Neural progenitor cell (in vitro differentiated cells): ENCODE measurements at places on chromosomes 3 and 15.

GRCh38 chr3:126208182-126208581 is 27.8 kb upstream of the ALDH1L1 start:
- no peak for DNase-seq

DNA sequence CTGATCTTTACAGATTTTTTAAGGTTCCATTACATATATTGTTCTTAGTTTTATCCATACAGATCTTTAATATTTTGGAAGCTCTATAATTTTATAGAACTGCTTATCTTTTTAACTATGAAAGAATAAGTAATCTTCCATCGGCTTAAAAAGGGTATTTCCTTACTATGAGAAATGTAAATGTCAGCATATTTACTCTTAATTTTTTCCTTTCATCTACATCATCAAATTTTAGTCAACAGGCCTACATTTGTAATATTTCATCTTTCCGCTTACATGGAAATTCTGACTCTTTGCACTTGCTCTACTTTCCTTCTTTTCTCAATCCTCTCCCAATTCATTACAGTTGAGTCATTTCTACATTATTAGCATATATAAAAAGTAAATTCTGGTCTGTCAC is 111.3 kb upstream of the GOLGA6L6 start:
- no peak for DNase-seq

- no peak for DNase-seq
These were observed 70.3 kb downstream of the ARHGEF26 start for GRCh38 chr3:154191520-154191919.

- no peak for DNase-seq
These were observed 175.1 kb downstream of the CD47 start for GRCh38 chr3:107915706-107916105.

DNA sequence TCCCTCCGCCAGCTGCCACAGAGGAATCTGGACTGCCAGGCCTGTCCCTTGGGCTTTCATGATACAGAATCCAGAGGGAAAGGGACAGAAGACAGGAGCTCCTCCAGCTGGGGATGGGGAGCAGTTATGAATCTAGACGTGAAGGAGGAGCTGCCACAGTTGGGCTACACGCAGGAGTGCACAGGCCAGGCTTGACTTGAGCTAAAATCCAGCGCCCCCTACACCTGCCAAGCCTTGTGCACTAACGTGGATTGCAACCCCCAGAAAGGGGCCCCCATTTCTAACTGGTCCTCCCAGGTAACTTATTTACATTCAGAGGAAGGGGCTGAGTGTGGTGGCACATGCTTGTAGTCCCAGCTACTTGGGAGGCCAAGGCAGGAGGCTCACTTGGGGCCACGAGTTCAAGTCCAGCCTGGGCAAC is 14.3 kb downstream of the KLHL6 start:
- DNase-seq, result no peak

DNA sequence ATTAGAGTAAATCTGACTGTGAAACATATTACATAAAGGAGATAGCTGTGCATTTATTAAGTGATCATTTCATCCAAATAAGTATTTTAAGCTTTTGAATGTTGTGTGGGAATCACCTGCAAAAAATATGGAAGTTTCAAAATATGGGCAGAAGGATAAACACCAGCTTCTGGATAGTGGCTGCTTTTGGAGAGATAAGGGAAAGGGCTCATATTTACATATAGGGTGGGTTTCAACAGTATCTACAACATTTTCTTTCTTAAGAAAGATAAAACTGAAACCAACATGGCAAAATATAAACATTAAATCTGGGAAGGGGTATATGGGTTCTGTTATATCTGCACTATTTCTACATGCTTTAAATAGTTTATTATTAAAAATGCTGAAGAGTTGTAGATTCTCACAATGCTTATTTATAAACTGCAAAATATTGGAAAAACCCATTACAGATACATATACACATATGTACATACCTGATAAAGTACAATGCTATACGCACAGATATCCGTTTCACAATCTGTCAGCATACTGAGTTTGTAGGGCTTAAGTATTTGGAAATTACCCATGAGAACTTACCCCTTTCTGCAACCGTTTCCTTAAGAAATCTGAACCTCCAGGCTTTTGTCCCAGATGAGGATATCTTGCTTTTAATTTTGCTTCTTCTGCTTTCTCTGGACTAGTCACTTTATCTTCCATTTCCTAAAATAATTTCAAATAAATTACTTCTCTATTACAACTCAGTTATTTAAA is 12.1 kb downstream of the ARPP19 start:
- DNase-seq, result no peak

GRCh38 chr3:124837065-124837464 is 50.1 kb downstream of the ITGB5 start:
- DNase-seq, result no peak

DNA sequence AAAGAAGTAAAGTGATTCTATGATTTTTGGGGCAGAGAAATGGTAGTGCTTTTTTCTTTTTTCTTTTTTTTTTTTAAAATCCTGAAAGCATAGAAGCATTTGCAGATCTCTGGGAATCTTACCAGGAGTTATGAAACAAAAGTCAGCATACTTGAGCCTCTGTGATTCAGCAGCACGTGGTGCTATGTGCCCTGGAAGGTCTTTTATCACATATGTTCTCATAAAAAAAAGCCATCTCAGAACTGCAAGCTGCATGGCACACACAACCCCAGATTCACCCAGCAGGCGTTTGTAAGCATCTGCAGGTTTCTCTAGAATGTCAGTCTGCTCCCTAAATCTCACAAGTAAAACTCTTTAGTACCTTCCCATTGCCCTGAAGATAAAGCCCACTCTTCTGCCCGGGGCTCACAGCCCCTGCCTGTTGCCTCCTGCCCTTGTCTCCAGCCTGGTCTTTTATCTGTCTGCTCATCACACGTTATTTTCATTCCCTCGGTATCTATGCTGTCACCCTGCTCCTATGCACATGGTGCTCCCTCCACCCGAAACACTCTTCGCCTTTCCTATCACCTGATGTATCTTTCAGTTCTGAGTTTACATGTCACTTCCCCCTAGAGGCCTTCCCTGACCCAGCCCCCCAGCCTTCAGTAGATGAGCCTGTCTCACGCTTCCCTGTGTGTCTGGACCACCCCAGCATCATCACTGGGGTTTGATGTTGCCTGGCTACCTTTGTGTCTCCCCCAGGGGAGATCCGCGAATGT is 72.4 kb downstream of the CHDH start:
- no peak for DNase-seq

DNA sequence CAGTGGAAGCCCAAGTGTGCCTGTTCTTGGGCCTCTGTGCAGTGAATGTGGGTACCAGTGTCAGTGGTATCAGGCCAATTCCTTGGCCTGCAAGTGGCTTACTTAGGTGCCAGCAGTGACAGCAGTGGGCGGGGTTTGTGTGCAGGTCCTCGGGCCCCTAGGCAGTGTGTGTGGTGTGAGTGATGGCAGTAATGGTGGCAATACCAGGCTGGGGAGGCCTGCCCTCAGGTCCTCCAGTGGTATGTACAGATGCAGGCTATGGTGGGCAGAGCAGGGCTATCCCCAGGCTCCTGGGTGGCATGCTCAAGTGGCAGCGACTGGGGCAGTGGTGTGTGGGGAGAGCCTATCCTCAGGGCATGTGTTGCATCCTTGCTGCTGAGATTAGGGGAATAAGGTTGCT is 379.7 kb downstream of the SQOR start:
- DNase-seq, result no peak

DNA sequence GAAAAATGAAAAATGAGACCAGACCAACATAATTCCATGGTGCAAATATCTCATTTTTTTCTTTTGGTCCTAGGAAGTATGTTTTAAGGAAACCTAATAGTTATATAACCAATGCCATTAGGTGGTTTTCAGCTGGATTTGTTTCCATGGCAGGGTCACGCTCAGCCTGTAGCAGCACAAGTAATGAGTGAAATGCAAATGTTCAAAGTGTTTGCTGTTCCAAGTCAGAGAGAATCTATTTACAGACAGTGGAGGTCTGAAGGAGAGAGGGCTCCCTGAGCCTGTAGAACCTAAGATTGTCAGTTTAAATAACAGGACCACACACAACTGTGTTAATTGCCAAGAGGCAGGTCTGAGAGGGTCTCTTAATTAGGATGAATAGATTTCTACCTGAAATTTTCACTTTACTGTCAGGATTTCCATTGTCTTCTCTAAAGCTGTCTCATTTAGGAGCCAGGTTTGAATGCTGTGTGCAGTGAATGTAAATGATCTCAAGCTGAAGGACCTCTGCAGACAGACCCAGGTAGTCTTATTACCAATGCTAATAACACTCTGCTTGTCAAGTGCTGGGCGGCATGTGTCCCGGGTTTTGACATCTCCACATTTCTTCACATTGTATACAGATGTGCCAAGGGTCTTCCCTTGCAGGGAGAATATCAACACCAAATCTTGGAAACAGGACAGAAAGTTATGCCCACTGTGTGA is 317.3 kb upstream of the NECTIN3 start:
- peak; percentile 9 for DNase-seq

- no peak for DNase-seq
These were observed 6.5 kb upstream of the GSK3B start for GRCh38 chr3:120100711-120101110.

GRCh38 chr15:63366451-63366850 is 15.2 kb downstream of the CA12 start:
- no peak for DNase-seq

GRCh38 chr15:68552773-68553172 is 26.0 kb upstream of the CORO2B start:
- no peak for DNase-seq

DNA sequence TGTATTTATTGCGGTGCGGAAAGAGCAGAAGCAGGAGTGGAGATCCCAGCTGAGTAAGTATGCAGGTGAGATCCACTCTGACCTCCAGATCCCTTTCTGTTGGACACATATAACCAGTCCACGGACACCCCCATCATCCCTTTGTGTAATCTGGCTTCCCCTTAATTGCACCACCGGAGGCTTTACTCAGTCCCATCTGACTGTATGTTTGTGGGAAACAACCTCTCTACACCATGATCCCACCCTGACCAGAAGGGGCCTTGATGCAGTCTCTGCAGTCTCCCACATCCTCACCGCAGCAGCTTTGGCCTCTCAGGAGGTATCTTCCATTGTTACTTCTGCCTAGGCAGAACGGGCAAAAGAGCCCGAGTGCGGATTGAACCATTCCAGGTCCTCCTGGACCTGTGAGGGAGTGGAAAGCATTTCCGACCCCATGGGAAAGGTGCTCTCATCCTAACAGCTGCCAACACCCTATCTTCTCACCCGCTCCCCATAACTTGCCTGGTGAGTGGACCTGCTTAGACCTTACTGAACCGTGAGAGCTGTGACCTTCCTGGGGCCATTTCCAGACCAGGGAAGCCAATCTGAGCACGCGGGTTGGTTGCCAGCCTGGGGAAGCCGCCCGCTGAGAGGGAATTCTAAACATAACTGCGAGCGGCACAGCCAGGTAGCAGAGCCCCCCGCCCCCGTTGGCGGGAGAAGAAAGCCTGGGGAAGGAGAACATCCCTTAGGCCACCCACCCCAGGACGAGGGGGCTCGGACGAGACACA is 1.1 kb downstream of the SLCO2A1 start:
- peak; percentile 16 for DNase-seq

DNA sequence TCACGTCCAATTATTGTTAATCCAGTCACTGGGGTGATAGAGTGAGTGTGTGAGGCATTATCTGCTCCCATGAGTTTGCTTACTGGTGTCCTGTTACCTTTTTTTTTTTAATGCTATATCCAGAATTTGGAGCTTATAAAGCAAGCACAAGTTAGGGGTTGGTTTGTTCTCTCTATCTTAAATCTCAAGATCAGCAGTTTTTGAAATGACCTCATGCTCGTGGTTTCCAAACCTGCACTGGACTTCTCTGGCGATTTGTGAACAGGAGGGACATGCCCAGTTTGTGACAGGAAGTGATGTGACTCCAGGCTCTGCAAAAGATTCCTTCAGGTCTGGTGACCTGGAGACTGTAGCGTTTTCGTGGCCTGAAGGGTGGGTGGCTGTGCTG is 25.6 kb downstream of the XYLB start:
- no peak for DNase-seq

- DNase-seq, result no peak
These were observed 97.2 kb upstream of the TMCO5A start for GRCh38 chr15:37837276-37837675.

DNA sequence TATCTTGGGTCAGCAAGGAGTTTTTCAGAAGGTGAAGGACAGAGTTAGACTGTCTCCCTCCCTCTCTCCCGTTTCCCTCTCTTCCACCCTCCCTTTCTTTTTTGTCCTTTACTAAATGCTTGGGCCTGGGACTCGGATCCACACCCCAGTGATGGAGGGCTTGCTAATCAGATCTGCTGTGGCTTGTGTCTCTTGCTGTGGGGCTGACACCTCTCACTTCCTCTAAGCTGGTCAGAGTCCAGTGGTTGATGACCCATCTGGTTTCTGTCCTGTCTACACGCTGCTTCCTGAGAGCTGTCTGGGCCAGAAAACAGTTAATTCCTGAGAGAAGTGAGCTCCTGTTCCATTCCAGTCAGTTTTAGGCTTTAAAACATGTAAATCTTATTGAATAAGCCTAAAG is 849 bp downstream of the TRAK1 start:
- DNase-seq, result no peak

DNA sequence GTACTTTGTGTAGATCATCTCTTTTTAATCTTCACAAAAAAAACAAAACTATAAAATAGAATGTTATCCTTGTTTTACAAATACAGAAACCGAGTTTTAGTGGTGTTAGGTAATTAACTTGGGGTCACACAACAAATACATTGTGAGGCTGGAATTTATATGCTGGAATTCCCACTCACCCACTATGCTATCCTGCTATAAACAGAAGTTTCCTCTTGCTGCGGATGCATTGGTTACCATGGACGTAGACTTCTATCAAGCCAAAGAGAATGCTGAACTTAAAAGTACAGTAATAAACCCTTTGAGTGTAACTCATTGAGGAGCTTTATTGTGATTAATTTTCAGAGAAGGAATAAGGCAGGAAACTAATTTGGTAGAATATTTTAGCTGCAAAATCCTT is 9.2 kb downstream of the SNAP23 start:
- DNase-seq, result no peak

DNA sequence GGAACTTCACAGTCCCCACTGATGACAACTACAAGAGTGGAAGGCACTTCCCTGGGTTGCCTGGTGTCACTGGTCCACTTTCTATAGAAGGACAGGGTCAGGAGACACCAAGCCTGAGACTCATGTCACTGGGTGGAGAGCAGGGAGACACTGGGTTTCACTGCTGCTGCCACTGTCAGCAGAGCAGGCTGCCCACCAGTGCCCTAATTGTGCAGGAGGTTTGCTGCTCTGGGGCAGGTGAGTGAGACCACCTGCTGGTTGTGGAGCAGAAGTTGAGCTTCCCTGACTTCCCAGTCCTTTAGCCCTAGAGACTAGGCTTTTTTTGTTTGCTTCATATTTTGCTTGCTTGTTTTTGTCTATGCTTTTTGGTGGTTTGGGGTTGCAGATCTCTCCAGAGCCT is 528.4 kb upstream of the RGMA start:
- DNase-seq, result no peak
